Aorta (tissue), 5 donors: ENCODE measurements at places on chromosomes 3 and 15. TPM values are rescaled to one million over a fixed set of nuclear protein-coding genes. Genes with fewer than 3 reads are reported as not detected.

GRCh38 chr15:51667478-51667877 is 13.8 kb upstream of the SCG3 start:
- DNase-seq = no peak

- DNase-seq = no peak
These were observed 32.8 kb downstream of the CACNA2D2 start for GRCh38 chr3:50470658-50471057.

The GPR62 gene
- not detected for total RNA-seq

The PLAAT1 gene
- 0.45 TPM for total RNA-seq

DNA sequence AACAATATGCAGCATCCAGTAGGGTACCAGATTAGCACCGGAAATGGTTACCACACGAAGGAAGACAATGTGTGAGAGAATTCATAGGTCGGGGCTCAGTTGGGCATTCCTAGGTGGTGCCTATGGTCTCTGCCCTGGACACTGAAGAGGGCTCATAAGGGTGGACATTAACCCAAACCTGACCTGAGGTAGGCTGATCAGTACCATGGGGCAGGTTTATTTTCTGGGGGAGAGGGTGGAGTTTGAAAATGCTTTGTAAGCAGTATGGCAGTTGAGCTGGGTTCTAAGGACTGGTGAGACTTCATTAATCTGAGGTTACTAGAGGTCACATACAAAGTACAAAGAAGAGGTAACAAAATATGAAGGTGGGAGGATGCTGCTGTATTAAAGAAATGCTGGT is 68.4 kb downstream of the RPL22L1 start:
- DNase-seq = no peak

The MST1R gene
- total RNA-seq = 13.1 TPM

GRCh38 chr3:139225548-139225947 is 118.3 kb upstream of the MRPS22 start:
- no peak for DNase-seq

The TF gene
- 7.4 TPM for total RNA-seq

DNA sequence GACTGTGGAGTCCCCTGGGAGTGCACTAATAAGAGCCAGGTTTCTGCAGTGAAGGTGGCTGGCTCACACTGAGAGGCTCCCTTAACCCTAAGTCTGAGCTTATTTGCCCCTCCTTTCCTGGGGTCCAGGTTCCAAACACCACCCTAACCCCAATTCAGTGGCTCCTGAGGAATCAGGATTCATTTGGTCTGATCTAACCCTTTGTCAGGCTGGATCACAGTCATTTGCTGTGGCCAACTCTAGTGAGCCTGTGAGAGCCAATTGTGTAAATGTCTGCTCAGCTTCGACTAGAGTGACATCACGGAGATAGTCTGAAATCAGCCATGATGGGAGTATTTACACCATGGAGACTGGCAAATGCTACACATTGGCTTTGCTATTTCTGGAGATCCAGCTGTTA is 73.7 kb upstream of the ACAN start:
- DNase-seq = no peak

- DNase-seq = no peak
These were observed 38.9 kb downstream of the DHX30 start for GRCh38 chr3:47841786-47842349.
